ENCODE measurements at places on chromosomes 12 and 14.
A peak's percentile ranks its signal among the peaks of the same experiment; 100 is the strongest.

DNA sequence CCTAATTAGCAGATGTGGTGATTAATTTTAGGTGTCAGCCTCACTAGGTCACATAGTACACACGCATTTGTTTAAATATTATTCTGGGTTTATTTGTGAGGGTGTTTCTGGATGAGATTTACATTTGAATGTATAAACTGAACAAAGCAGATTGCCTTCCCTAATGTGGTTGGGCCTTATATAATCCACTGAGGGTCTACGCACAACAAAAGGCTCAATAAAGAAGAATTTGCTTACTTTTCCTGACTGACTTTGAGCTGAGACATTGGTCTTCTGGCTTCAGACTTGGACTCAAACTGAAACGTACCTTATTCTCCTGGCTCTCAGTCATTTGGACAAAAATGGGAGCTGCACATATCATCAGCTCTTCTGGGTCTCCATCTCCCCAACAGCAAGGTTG lies 1132.3 kb upstream of the FLRT2 start:
- no peak for DNase-seq

GRCh38 chr14:64639340-64639821 lies 64.8 kb upstream of the PLEKHG3 start:
- DNase-seq = no peak

DNA sequence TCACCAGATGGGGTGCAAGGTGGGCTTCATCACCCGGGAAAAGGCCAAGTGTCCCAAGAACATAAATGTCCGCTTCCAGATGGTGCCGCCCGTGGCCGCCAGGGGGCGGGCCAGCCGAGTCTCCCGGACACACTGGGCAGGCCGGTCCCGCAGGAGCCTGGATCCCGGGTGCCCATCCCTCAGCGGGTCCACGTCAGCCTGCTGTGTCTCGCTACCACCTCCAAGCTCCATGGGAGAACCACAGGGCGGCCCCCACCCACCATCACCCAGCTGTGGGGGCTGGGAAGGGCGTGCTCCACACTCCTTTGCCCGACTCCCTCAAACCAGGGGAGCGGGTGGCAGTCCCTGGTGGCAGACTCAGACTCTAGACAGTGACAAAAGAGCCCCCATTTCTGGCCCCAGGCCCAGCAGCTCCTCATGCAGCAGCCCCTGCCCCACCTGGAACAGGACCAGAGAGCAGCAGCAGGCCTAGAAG lies 22.0 kb upstream of the NUDT14 start:
- peak; percentile 58 for DNase-seq

DNA sequence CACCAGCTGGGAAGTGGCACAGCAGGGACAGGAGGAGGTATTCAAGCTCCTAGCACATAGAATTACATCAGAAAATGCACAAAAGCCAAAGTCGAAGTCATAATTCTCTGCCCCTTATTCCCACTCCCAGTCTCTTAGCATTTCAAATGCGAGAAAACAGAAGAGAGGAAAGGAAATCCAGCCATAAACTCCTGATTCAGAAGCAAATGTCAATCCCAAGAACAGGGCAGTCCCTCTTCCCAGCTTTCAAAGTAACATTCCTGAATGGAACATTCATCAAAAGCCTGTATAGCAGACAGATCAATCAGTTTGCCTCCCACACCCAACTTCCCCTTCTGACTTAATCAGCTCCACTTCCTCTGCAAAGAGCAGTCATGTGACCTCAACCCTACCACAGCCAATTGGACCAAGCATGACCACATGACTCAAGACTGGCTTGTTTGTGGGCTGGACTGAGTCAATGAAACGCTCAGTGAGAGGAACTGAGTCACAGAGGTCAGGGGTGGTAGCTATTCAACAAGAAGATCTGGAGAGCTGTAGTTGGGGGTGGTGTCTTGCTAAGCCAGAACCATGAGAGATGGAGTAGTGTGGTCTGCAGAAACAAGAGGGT lies 41.4 kb upstream of the TUNAR start:
- peak; percentile 54 for DNase-seq

DNA sequence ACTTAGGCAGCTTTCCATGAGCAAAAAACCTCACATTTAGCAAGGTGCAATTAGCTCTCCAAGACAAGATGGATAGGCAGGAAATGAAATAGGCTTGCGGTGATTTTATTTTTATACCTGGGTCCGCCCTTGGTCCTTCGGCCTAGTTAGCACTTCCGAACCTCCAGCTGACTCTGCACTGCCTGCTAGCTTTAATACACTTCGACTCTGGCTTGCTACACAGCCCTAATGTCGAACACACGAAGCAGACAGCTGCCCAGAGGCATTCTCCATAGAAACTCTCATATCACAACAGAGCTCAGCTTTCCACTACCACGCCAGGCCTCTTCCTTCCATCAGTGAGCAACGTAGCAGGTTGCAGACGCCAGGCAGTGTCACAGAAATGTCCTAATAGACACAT lies 688.0 kb downstream of the VRK1 start:
- no peak for DNase-seq

DNA sequence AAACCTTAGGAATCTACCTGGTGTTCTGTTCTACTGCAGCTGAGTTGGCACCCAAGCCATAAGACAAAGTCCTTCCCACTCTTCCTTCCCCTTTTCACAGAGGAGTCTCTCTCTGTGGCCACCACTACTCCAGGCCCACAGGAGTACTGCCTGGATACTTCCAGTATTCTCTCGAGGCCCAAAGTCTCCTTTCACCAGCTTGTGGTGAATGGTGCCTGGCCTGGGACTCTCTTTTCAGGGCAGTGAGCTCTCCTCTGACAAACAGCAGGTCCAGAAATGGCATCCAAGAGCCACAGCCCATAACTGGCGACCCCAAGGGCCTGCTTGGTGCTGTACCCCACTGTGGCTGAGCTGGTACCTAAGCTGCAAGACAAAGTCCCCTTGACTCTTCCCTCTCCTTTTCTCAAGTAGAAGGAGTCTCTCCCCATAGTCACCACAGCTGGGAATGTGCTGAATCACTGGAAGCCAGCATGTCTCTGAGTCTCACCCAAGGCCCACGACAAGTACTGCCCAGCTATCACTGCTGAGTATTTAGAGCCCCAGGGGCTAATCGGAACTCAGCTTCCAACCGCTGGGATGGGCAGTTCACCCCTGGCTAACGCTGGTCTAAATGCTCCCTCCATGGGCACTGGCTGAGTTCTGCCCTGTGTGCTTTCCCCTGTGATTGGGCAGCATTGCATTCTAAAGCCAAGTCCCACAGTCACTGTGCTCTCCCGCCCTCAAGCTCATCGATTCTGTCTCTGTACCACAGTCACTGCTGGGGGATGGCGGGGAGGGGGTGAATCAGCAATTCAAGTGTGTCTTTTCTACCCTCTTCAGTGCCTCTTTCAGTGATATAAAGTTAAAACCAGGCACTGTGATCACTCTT lies 6.1 kb downstream of the A2ML1 start:
- DNase-seq = no peak

DNA sequence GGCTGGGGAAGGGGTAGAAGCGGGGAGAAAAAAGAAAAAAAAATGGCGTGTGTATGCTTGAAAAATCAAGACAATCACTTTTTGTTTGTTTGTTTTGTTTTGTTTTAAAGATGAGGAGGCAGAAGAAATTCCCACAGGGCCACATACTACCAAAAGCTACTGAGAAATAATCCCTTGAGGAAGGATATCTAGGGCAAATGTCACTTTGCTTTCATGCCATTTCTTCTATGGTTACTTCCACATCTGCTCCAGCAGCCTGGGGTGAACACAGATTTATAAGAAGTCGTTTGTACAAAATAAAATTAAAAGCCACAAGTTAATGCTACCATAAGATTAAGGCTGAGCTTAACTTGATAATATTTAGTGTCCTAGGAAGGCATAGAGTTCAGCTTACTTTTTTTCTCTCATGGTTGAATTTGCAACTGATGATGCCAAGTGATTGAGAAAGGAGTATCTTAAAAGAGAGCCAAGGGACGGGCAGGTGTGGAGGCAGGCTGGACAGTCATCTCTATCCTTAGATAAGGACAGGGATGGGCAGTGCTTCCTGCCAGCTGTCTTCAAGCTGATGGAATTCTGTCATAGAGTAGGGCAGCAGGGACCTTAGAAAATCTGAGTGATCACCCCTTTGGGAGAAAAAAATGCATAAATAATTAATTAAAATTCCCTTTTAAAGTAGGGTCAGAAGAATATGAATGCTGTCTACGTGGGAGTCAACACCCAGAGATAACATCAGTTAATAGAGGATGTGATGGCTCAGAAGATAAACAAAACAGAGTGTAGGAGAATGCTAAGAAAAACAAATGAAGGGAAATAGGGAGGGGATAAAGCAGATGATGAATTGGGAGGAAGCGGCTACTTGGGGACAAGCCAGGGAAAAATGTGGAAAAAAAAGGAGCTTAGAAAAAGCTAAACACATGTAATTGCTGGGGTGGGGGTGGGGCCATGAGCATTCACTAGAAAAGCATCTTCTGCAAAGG lies 57.1 kb downstream of the DYRK2 start:
- DNase-seq = no peak

DNA sequence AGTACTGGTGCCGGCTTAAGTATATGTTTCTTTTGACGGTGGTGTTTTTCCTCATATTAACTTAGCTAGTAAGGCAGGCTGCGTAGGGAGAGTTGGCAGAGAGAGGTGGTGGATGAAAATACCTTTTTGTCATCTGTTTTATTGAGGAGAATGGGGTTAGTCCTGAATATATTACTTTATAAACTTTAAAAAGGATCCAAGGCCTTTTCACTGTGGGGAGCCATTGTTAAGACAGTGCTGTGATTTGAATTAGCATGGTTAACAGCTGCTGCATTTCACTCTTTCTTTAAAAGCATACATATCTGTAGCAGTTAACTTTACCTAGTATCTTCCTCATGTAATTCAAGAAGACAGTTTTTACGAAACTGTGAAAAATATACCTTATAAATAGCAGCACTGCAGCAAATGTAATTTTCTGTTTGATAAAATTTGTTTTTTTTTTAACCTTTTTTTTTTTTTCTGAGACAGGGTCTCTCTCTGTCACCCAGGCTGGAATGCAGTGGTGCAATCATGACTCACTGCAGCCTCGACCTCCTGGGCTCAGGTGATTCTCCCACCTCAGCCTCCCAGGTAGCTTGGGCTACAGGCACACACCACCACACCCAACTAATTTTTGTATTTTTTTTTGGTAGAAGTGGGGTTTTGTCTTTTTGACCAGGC lies 57.1 kb downstream of the AEBP2 start:
- DNase-seq = no peak

GRCh38 chr14:101075025-101075800 lies 171.7 kb upstream of the RTL1 start:
- no peak for DNase-seq

DNA sequence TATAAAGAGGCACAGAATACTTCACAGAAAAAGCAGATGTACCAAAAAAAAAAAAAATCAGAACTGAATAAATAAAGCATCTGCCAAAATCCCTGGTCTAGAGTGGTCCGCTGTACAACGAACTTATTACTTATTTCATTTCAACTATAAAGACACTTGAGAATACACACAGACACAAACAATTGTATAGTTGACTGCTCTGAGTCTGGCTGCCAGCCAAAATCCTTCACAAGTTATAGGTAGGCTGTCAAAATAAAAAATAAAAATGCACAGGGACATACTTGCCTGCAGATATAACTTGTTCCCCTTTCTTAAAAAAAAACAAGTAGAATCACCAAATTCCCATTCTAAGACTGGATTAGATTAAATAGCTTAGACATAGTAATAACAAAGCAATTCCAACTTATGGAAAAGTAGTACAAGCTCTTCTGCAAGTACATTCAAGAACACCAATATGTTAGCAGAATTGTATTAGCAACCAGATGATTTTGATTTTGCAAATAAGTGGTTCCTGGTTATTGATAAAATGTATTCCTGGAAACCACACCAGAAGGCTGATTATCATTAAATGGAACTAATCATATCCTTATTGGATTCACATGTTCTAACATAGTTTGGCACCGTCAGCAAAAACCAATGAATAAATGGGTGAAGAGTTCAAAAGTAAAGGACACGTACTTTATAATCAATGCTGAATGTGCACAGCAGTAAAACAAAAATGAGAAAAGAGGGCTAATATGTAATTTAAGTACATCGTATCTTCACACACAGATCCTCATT lies 248.5 kb downstream of the NELL2 start:
- no peak for DNase-seq

GRCh38 chr12:89949457-89950195 lies 241.0 kb upstream of the ATP2B1 start:
- DNase-seq = no peak

DNA sequence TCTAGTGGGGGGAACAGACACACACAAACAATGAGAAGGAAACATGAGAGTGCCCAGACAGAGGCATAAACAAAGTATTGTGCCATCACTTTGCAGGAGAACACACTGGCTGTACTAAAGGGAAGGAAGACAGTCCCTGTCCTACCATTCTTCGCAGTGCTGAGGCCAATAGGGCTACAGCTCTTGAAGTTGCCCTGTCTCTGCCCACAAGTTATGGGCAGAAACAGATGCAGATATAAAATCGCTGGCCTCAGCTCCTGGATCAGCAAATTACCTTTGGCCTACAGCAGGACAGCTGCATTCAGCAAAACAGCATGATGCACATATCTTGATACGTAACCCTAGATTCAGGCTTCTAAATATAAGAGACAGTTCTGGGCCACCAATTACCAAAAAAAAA lies 23.0 kb upstream of the PRKAB1 start:
- no peak for DNase-seq

- no peak for DNase-seq
Measured at GRCh38 chr12:99157946-99158345, 489.6 kb upstream of the GARIN6 start.

DNA sequence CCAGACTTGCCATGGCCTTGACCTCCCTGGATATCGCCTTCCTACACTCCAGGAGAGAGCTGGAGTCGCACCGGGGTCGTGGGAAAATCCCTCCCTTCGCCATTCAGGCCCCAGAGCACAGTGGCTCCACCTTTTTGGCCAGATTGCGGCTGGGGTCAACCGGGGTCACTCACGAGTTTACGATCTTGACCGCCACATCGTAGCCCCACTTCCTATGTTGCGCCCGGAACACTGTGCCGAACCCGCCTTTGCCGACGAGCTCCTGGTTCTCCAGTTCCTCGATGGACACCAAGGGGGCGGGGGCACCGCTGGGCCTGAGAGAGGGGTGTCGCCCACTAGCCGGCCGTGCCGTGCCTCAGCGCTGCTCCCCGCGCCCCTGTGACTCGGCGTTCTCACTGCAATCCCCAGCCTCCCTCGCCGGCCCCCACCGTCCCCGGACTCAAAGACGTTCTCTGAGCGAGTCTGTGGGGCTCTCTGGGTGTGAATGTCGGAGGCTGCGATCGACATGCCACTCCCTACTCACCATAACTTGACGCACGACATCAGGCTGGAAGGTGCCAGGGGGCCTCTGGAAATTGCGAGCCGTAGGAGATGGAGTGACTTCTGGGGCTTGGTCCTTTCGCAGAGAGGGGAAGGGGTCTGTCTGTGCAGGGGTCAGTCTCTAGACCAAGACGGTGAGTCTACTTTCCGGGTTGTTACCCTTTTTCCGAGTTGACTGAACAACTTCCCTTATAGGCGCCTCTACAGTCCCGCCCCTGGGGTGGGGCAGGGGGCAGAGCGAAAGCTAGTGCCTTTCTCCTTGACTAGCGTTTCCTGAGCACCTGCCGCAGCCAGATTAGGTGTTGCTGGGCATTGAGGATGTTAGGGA lies at the start of gene RIPK3:
TSS of gene RIPK3 (minus strand) at position 708 of the 868 bp plus-strand sequence. CDS start at position 543, 165 bp downstream.
- no peak for DNase-seq
